Left forelimb (tissue), 1 donor: ENCODE measurements at places on chromosomes 1 and 21.

DNA sequence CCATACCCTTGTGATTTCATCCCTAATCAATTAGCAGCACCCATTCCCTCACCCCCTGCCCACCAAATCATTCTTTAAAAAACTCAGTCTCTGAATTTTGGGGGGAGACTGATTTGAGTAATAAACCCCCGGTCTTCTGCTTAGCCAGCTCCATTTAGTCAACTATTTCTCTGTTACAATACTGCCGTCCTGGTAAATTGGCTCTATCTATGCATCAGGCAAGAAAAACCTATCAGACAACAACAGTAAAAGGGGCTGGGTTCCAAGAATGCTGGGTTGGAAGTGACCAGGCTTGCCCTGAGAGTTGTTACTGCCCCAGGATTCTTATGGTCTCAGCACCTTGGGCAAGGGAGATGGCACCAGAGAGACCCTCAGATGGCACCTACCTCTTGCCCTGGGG is 16.3 kb upstream of the C1orf198 start:
- no peak for DNase-seq

DNA sequence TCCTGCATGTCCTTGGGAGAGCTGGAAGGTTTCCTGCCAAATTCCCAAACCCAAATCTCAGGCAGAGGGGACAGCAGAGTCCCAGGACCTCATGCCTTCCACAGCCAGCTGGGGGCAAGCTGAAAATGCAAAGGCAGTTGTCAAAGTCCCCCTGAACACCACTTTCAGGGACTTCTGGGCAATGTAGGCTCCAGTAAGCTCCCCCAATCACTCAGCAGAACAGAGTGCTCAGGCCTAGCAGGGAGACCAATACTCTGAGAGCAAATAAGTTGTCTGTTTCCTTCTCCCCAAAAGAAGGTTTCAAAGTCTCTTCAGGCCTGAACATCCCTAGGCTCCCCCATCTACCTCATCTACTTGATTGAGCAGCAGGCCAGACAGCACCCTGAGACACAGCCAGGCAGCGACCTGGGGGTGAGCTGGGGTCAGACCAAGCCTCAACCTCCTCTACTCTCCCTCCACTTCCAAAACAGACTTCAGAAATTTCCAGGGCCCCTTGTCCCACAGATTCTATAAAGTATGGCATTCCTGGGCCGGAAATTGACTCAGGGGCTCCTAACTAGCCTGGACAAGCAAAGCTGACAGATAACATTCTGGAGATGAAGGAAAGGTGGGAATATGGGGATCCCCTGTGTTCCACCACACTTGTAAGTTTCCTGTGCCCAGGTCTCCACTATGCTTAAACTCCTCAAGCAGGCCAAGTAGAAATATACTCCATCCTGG is 1.9 kb downstream of the SLC9A1 start:
- no peak for DNase-seq

GRCh38 chr21:38299671-38300070 is 42.9 kb downstream of the KCNJ15 start:
- DNase-seq, result no peak

- no peak for DNase-seq
Measured at GRCh38 chr21:44391345-44392091, 38.1 kb downstream of the TRPM2 start.

DNA sequence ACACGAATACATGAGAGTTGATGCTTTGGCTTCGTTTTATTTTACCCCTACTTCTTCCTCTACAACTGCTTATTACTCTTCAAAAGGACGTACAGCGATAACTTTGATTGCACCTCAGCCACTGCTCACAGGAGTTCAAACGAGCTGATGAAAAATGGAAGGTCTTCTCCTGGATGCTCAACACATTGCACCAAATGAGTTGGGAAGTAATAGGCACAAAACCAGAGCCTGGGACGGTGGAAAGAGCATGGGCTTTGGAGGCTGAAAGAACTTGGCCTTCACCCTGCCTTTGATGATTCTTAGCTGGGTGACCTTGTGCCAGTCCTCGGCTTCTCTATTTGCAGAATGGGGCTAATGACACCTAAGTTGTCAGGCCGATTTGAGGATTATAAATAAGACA is 4.8 kb downstream of the CD53 start:
- DNase-seq, result no peak

DNA sequence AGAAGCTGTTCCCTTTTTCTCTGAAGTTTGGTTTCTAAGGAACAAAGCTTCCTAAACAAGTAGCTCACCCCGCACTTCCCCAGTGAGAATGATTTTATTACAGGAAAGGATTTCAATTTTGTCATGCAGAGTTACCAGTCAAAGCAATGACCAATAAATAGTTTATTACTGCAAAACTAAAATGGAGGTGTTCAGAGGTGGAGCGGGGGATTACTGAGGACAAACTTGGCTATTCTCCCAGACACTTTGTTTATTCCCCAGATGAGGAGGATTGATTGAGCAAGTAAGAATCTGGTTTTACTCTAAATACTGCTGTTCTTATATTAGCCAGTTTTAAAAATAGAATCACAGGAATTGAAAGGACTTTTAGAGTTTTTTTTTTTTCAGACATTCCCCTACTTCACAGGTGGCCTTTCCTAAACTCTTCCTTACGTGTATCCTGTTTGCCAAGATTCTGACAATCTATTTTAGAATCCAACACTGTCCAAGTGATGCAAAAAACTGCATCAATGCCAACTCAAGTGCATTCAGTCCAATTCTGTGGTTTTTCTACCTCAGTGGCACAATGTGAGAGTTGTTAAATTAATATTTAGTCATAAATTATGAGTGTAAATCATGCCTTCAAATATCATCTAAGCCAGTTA is 136.1 kb downstream of the TNFSF18 start:
- no peak for DNase-seq
